ENCODE measurements at places on chromosomes 6 and 20. TPM values are rescaled to one million over a fixed set of nuclear protein-coding genes. Genes with fewer than 3 reads are reported as not detected.

SLC35F1 gene
- 2.5 TPM for polyA plus RNA-seq

GRCh38 chr6:132392792-132393191, 8.5 kb downstream of the MOXD1 start:
- no peak for DNase-seq

GRCh38 chr6:57262488-57262887, 40.4 kb upstream of the RAB23 start:
- DNase-seq: peak; percentile 66

- no peak for DNase-seq
These were observed 38.8 kb downstream of the SNX9 start for GRCh38 chr6:157861814-157862213.

- DNase-seq: no peak
These were observed 573.8 kb downstream of the EPM2A start for GRCh38 chr6:145161501-145161900.

DNA sequence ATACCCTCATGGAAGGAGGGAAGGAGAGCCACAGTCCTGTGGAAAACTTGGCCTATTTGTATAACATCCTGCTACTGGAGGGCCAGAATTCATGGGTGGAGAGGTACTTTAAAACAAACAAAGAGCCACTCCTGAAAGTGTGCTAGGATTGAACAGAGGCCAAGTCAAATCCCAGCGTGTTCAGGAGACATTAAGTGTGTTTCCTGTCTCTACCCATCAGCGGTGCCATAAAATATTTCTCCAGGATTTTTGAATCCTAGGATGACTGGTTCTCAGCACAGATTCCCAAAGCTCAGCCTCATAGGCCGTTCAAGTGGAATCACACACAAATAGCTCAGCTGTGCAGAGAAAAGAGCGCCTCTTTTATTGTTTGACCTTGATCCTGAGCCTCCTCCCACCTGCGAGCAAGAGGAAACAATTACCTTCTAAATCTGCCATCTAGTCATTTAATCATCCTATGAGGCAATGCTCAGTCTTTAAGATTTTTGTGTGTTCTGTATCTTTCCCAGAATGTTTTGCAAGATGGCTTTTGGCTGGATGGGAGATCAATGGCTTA, 31.8 kb upstream of the RALGAPA2 start:
- no peak for DNase-seq
